ENCODE measurements at places on chromosomes 2 and 18.

GRCh38 chr2:83901317-83901716, 557.8 kb downstream of the SUCLG1 start:
- no peak for DNase-seq

GRCh38 chr18:70181015-70181414, 24.5 kb downstream of the RTTN start:
- DNase-seq = no peak

DNA sequence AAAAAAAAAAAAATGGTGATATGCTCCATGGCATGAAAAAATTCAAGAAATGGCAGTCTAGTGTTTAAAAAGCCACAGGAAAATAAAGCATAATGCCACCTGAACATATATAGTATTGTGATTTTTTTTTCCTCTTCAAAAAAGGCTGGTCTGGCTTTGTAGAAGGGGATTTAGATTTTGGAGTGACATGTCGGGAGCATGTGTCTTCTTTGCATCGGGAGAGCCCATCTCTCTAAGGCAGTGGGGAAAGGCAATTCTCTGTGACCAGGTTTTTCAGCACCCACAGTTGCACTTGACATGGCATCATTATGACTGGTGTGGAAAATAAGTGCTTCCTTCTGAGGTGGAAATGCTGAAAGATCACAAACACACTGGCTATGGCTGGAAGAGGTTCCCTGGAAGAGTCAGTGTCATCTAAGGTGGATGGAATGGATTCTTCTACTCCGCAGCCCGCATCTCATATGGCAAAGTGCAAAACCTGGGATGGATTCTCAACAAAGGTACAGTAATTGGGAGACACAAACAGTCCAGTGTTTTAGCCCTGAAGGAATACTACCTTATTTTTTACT, 172.5 kb downstream of the AGAP1 start:
- no peak for DNase-seq

GRCh38 chr18:56470406-56471351, 167.7 kb downstream of the TXNL1 start:
- DNase-seq = no peak

GRCh38 chr2:230312638-230313037, 14.4 kb upstream of the SP140L start:
- DNase-seq = no peak

DNA sequence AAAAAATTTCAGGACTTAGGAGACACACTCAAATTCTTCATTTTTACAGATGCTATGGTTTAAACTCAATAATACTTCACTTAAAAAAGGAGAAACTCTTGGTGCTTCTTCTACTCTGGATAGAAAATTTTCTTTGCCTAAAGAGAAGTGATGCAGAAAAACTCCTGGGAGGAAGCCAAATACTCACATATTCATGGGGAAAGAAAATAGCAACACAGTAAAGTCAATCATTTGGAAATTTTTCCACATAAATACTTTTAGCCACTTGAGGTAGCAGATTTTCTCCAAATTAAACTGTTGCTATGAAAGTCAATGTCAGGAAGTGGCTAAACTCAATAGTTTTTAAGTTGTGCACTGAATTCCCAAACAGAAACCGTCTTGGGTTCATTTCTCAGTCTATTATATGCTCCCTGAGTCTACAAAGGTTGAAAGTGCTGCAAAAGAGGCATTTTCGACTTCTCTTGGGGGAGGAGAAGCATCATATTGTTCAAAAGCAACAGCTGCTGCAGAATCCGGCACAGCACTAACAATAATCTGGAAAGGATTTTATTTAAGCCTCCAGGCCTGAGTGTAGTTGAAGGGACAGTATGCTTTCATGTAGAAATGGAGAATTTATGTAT, 81.1 kb downstream of the UPP2 start:
- DNase-seq = no peak

DNA sequence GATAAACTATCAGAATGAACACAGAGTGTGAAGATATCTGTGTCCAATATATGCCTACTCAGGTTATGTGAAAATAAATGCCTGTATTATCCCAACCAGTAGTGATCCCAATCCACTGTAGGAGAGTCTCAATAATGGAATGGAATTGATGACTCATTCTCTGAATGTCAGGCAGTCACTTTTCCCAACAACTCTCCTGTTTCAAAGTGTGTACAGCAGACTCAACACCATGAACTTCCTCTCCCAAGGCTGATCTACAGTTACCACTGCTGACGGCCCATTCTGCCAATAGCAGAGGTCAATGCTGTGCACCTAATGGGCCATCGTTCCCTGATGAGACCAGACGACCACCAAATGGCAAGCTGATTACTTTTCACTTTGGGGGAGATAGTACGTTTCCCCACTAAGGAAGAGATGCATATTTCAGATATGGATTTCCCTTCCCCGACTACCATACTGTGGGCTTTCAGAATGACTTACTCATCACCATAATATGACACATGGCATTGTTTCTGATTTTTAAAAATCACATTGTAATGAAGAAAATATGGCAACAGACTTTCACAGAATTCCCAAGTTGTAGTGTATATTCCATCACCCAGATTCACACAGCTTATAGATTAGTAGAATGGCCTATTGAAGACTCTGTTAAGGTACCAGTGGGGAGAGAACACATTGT, 601.7 kb upstream of the VRK2 start:
- no peak for DNase-seq

DNA sequence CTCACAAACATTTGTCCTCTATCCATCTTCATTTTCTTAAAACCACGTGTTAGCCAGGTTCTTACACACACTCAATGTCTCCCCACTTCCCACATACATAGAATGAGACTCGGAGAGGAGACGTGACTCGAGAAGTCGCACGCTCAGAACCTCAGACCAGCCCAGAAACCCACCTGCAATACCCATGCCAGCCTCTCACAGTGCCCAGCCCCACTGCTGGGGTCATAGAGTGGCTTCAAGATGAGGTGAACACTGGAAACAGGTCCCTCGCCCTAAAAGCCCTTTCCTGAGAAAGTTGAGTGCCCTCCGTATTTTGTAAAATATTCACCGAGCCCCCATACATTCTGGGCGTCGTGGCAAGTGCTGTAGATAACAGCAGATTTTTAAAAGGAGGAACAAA, 487.4 kb downstream of the EIPR1 start:
- no peak for DNase-seq

DNA sequence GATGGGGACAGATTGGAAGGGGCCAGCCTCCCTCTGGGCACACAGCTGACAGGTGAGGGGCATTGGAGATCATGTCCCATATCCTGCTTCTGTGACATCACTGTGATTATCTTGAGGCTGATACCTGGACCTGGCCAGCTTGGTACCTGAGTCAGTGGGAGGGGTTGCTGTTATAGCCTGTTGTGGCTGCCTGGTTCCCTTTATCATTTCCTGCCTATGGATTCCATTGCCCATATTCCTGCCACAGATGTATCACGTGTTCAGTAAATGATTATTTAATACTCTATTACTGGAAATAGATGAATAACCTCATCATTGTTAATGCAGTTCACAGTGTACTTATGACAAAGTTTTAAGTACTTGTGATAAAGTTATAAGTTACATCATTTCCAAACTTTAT, 7.8 kb upstream of the SCYGR1 start:
- DNase-seq = no peak

GRCh38 chr2:46309052-46309953, 12.1 kb downstream of the EPAS1 start:
- no peak for DNase-seq

- no peak for DNase-seq
These were observed at the start of gene CD8A for GRCh38 chr2:86790676-86791572. Gene CD8A (minus strand): TSS chr2:86790913. CDS start chr2:86790825, 88 bp downstream.

DNA sequence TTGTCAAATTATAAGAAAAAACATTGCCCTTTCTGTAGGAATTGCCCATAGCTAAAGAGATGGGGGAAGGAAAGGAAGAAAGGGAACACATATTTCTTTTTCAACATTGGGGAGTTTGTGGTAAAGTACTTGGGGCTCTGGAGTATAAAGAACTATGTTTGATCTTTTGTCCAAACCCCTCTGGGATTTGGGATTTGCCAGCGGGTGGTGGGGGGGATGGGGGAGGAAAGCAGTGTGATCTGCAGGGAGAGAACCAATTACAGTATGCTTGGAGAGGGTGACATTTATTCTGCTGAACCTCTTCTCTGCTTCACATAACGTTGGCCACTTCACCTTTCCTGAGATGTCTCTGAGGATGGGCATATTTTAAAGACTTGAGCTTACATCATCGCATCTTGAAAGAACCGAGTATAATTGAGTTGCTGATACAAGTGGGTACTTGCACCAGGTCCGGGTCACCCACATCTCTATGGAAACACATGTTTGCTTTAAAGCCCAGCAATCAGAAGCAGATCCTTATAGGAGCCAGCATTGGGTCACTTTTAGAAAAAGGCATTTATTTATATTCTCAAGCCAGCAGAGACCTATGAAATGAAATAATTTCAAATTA, 73.1 kb downstream of the SPATS2L start:
- no peak for DNase-seq

- no peak for DNase-seq
These were observed 13.3 kb upstream of the CCDC85A start for GRCh38 chr2:56170504-56170903.

GRCh38 chr2:85179541-85179940, 46.3 kb downstream of the TCF7L1 start:
- no peak for DNase-seq

- no peak for DNase-seq
These were observed 19.9 kb upstream of the SERPINB13 start for GRCh38 chr18:63567276-63567675.

- no peak for DNase-seq
These were observed 71.4 kb upstream of the SPOPL start for GRCh38 chr2:138430181-138430580.

All from stimulated activated CD4-positive, alpha-beta T cell treated with anti-CD3 and anti-CD28 coated beads, Interleukin-15, amount 100 ng/mL, for 1 hour (primary cell).